ENCODE measurements at places on chromosomes 2 and 18.

- DNase-seq: no peak
These were observed 37.5 kb downstream of the MRPL33 start for GRCh38 chr2:27808984-27809383.

- no peak for DNase-seq
These were observed 29.6 kb upstream of the EPAS1 start for GRCh38 chr2:46267616-46268015.

DNA sequence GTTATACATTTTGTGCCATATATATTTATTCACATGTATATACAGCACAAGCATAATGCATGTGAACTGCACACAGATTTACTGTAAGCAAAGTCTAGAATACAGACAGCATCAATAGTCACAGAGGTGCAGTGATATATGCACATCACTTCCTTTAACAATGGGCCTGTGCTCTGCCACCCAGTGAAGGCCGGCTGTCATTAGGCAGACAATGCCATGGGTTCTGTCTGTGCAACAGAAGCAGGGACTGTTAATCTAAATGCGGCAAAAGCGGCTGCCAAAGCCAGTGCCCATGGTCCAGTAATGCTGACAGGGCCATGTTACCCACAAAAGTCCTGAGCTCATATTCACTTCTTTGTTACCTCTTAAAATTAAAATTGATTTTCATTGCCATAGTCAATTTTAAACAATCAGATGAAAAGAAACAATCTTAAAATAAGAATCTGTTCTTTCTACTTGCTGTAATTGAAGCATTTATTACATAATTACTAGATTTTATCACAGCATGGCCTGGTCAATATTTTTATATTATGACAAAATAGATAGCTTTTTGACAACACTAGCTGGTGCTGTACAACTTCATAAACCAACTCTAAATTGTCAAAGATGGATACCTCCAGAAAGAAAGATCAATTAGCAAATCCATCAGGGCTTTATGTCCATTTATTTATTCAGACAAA lies 232.0 kb downstream of the STK39 start:
- DNase-seq: no peak

GRCh38 chr2:176182671-176183070 lies 5.8 kb upstream of the HOXD1 start:
- DNase-seq: no peak

DNA sequence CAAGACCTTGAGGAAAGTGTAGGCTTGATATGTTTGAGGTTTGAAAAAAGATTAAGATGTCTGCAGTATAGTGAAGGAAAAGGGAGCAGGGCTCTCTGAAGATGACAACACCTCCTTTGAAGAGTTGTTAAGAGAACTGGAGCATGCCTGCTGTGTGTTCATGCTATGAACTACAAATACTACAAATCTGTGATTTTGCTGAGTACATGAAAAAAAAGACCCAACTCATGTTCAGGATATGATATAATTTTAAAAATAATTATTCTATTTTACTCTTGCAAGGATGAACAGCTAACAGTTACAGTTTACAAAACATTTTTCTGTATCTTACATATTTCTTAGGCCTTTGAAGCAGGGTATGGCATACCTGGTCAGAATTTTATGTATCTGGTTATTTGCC lies 305.4 kb upstream of the CWC22 start:
- DNase-seq: no peak

GRCh38 chr2:238848691-238848975 lies 748 bp downstream of the TWIST2 start:
- DNase-seq: no peak

DNA sequence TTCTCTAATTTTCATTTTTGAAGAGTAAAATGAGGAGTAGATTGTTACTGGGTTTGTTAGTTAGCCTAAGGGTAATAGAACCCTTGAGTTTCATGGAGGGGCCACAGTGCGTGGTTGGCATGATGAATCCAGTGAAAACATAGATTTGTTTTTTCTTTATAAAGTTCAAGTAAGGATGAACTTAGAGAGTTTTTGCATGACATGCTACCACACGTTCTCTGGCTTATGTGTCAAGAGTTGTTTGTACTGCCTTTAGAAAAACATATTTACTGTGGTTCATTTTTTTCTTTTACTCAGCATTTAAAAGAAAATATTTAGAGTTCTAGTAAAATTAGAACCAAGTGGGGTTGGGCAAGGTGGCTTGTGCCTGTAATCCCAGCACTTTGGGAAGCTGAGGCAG lies 21.8 kb downstream of the RBM44 start:
- no peak for DNase-seq

- no peak for DNase-seq
These were observed 40.9 kb upstream of the LAPTM4A start for GRCh38 chr2:20092226-20092900.

DNA sequence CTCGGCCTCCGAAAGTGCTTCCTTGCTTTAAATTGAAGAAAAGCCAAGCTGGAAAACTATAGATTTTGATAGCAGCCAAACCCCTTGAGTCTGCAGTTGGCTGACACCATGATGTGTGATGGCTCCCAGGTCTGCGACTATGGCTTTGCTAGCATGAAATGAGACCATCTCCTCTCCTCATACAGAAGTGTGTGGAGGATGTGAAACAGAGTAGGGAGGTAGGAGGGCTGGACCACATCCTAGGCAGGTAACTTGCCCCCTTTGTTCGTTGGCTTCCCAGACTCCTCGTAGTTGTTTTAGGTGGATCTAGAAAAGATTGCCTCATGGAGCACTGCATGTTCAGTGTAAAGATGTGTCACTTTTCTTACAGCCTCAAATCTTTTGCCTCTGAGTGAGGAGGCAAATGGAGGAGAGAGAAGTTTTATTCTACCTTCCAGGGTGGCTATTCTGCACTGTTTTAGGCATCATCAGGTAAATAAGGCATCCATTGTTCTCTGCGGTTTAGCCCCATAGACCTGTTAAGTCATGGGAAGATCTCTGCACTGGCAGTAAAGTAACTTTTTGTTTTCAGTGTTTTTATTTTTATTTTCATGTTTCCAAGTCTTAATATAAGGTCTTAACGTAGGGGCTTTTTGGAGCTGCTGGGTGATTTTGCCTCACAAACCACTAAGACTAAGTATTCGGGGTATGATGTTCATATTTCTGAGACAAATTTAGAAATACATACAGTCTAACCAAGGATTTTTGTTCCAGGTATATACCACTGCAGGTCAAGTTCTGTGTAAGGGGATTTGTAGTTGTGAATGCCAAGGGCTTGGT lies 40.1 kb downstream of the MGAT5 start:
- no peak for DNase-seq

- DNase-seq: no peak
These were observed 51.7 kb upstream of the SATB2 start for GRCh38 chr2:199509403-199509802.

- DNase-seq: no peak
These were observed 164.9 kb upstream of the HAAO start for GRCh38 chr2:42957109-42957860.

DNA sequence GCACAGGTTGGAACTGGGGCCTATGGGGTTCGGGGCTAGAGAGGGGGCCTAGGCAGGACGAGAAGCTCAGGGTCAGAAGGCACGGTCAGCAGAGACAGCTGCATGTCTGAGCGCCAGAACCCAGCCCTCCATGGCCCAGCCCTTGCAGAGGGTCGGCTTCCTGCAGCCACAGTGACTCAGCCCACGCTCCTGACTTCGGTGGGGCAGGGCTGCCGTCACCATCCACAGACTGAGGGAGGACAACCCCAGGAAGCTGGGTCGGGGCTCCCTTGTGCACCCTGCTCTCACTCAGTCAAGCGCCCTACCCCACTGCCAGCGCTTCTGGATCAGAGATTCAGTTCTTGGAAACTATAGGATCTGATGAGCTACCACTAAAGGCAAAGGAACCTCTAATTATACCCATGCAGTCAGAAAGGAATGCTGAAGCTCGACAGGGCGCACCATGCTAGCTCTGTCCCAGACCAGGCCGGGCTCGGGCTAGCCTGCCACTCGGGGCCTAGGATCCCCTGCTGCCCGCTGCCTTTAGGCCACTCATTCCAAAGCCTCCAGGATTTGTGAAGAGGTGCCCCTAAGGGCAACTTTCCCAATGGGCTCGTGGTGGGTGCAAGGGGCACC lies 3.0 kb downstream of the ACTR1B start:
- DNase-seq: no peak

- no peak for DNase-seq
These were observed 3.9 kb downstream of the IL18R1 start for GRCh38 chr2:102359527-102359926.

- DNase-seq: no peak
These were observed 7.7 kb downstream of the L3MBTL4 start for GRCh38 chr18:6406910-6407470.

DNA sequence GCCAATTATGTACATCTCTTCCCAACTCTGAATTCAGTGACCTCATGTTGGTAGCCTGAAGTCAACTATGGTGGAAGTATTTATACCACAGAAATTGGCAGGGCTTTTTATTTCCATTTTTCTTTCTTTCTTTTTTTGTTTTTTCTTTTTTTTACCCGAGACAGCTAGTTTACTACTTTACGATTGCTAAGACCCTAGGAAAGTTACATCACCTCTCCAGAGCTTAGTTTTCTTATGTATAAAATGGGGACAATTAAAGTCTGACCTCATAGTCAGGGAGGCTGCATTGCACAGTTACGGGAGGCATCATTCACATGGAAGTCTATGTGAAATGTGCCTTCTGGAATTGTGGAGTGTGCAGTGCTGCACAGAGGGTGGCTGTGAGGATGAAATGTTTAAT lies 194.3 kb downstream of the MTX2 start:
- DNase-seq: no peak

- no peak for DNase-seq
These were observed 14.9 kb downstream of the PPP3R1 start for GRCh38 chr2:68237404-68237803.

DNA sequence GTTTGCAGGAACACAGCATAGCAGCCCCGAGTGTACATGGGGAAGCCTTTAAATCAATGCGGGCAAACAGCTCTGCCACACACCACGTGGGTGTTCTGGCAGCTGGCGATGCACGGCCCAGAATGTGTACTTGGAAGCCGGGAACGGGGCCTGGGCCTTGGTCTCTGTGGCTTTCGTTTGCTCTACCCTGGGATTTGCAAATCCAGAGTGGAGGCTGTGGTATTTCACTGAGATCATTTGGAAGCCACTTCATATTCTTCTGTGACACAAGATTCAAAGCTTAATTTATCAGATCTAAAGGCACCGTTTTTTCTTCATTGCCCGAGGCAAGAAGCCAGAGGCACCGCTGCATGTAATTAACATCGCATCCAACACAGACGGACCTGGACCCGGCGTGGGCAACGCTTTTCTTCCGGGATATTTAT lies 246.3 kb upstream of the MYT1L start:
- no peak for DNase-seq

DNA sequence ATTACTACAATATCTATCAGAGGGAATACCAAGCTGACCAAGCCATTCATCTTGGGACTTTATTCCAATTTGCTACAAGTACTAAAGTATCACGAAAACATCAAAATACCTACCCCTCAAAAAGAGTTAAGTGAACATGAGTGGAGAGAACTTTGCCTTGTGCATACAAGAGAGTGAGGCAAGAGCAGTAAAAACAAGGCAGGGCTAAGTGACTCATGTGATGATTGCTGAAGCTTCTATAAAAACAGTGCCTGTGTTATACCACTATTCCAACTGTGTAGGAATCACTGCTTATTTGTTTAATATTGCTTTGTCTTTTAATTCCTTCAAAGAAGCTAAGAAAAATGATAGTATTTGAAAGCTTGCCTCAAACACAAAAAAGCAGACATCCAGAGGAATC lies 61.2 kb downstream of the FARSB start:
- no peak for DNase-seq

- no peak for DNase-seq
These were observed 337.1 kb downstream of the DYSF start for GRCh38 chr2:71790226-71791060.

All from stimulated activated CD4-positive, alpha-beta T cell treated with anti-CD3 and anti-CD28 coated beads, Interleukin-12 subunit alpha, Interleukin-12 subunit beta, amount 100 ng/mL, for 4 hours (primary cell).